Heart right ventricle (tissue), 16 donors: ENCODE measurements at places on chromosomes 6 and 20. TPM values are rescaled to one million over a fixed set of nuclear protein-coding genes. Genes with fewer than 3 reads are reported as not detected.

MICB gene
- polyA plus RNA-seq, result 1.0 TPM

PCIF1 gene
- 28.8 TPM for polyA plus RNA-seq

PTK6 gene
- not detected for polyA plus RNA-seq

MICAL1 gene
- polyA plus RNA-seq, result 10.2 TPM

- DNase-seq, result no peak
These were observed 144.7 kb downstream of the HIVEP2 start for GRCh38 chr6:142800240-142800639.

- DNase-seq, result no peak
These were observed 194.9 kb upstream of the SMLR1 start for GRCh38 chr6:130632277-130632676.

DNA sequence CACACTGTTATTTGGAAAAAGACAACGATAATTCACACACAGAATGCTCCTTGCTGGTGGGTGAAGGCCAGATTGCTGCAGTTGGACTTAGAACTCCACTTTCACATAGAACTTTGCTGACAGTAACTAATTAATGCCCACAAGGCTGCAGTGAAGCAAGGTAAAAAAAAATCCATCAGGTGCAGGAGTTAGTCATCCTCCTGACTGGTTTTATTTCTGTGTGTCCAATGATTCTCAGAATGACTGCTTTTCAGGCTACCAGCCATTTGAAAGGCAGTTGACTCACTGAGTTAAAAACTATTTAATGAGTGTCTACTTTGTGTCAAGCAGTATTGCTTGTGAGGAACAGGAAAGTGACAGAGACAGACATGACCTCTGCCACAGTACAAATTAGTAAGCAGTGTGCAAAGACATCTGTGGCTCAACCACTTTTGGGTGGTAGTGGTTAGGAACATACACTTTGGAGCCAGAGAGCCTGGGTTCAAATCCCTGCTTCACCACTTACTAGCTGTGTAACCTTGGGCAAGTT is 41.9 kb downstream of the ELOVL5 start:
- DNase-seq, result no peak

DNA sequence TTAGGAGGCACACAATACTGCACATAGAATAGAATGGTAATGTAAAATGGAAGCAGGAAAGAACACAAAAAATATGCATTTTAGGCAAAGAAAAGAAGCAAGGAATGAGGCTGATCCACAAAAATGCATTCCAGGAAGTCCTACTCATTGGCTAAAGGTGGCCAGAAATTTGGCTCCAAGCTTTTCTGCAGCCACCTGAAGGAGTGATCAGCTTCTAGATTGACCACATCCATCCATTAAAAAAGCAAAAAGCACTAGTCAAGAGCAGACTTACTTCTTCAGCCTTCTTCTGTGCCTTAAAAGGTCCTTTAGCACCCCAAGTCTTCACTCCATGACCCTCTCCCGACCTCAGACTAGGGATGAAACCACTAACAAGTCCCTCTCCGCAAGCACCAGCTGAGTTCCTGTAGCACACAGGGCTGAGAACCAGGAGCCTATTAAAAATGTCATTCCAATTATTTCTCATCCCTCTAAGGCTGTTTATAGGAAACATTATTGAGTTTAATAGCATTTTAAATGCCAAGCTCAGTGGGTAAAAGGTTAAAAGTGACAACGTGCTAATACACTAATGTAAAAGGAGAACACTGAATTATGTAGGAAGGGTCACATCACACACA is 36.5 kb downstream of the TRAM2 start:
- DNase-seq, result no peak

- DNase-seq, result no peak
These were observed 8.1 kb downstream of the ARHGAP18 start for GRCh38 chr6:129701721-129702455.

- no peak for DNase-seq
These were observed 211.0 kb upstream of the RIMS1 start for GRCh38 chr6:71675386-71675785.

DNA sequence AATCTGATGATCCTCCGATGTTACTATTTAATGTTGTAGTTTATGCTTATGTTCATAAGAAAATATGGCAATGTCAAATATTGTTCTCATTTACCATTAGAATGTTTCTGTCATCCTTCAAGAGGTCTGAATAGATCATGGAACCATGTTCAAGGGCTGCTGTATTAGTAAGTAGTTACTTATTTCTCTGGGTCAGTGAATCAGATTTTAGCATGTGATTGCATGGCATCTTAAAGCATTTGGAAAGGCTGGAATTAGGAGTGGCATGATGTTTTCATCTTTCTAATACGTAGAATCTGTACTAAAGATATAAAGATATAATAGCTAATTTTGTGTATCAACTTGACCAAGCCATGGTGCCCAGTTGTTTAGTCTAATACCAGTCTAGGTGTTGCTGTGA is 40.5 kb upstream of the NKX2-4 start:
- no peak for DNase-seq

GRCh38 chr20:4683261-4683660 is 38.4 kb upstream of the PRND start:
- DNase-seq, result no peak

DNA sequence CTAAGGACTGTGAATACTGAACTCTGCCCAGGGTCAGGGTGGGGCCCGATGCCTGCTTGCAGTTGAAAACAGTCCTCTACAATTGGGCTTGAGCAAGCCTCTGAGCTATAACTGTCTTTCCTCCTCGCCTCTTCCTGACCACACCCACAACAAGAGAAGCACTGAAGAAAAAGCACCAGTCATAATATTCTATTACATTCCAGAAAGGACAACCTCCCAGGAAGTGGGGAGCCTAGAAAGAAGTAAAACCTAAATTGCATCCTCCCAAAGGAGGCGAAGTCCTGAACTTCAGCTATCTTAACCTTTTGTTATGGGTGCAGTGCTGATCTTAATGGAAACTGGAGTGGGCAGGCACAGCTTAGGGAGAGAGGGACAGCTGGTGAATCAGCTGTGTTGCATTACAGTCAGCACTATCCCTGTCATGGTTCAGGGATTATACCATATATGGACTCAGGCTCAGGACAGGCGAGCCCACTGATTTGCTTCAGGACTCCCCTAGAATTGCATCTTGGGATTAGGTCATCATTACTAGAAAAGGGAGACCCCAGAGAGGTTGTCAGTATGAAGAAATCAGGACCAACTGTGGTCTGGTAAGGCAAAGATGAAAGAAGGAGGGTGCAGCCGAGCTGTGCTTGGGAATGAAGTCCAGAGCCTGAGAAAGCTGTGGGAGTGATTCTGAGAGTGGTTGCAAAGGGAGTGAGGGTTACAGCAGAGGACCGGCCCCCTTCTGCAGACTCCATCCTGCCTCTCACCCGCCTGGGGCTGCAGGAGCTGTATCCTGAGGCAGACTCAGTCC is 18.3 kb upstream of the TRAM2 start:
- DNase-seq, result peak; percentile 33

DNA sequence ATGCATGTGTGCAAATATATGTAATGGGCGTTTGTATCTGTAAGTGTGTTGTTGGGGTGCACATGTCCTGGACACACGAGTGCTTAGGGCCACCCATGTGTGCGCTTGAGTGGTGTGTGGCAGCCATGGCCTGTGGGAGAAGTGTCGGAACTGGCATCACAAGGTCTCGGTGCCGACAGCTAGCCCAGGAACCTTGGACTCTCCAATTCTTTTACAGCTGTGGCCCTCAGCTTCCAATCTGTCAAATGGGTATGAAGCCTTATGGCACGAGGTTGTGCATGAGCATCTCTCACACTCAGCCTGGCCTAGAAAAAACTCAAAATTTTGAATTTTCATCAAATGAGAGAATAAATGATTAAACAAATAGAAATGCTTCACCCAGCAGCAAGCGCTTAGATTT is 42.0 kb downstream of the SPDEF start:
- DNase-seq, result no peak

- no peak for DNase-seq
These were observed 101.9 kb downstream of the TFAP2C start for GRCh38 chr20:56730996-56731395.

GRCh38 chr6:113979937-113980336 is 9.0 kb upstream of the HDAC2 start:
- no peak for DNase-seq

DNA sequence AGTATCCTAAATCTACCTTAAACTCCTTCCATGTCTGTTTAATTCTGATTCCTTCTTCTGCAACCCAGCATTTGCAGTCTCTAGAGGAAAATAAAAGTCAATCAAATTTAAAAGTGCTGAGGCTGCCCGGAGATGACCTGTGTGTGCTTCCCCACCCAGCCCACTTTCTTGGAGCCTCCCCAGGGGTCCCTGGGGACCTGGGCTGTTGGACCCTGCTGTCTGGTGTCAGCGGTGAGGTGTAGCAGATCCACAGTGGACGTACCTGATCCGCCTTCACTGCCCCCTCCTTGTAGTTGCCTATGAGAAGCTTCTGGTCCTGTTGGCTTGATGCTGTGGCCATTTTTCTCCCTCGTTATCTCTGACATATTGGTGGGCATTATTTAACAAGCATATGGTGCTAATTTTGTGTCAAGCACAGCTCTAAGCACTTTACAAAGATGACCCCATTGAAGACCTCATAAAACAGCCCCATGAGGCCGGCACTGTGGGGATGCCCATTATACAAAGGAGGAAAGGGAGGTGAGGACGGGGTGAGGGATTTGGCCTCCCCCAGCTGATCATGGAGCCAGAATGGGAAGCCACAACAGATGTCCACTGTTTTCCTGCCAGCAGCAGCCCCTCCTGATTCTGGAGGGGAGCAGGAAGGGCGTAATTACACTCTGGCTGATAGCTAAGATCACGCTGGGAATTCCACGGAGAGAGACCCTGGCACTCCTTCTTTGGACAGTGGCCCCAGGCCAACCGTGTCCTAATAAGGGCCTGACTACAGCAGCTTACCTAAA is 628.2 kb downstream of the CDH26 start:
- DNase-seq, result peak; percentile 14

DNA sequence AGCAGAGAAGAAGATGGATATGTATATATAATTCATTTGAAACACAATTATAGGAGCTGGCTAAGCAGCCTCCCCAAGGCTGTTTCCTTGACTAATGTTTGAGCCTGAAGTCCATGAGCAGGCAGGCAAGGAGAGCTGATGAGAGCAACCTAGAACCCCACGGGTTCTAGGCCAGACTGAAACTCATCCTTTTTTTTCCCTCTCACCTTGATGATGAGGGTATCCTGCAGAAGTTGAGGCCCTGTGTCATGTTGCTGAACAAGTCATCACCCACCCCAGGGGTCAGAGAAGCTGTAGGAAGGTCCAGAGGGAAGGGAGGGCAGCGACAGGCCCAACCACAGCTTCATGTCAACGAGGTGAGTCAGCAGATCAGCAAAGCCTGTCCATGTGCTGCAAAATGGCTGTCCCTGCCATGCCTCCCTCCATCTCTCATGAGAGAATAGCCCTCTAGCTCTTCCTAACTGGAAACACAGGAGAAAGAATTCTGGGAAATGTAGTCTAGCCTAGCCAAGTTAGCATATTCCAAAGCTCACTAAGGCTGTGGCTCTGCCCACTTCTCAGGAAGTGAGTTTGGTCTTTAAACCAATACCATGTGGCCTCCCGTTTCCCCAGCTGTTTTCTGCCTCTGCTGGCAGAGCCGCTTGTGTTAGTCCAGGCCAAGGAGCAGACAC is 91.3 kb upstream of the DTNBP1 start:
- no peak for DNase-seq

DNA sequence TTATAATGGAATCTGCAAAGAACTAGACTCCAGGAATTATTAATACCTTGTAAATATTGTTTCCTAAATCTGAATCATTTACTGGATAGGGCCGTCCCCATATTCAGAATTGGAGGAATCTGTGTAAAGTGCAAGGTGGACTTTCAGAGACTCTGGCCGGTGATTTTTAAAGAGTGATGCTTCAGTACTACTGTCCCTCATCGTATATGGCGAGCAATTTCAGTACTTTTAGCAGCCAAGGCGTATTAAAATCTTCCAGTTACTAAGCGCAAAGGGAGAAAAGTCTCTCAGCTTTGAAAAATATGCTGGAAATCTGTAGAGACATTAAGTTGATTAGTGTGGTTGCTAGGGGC is 483 bp downstream of the SMIM26 start:
- no peak for DNase-seq

GRCh38 chr20:46206025-46206424 is 87.9 kb downstream of the CD40 start:
- peak; percentile 46 for DNase-seq

DNA sequence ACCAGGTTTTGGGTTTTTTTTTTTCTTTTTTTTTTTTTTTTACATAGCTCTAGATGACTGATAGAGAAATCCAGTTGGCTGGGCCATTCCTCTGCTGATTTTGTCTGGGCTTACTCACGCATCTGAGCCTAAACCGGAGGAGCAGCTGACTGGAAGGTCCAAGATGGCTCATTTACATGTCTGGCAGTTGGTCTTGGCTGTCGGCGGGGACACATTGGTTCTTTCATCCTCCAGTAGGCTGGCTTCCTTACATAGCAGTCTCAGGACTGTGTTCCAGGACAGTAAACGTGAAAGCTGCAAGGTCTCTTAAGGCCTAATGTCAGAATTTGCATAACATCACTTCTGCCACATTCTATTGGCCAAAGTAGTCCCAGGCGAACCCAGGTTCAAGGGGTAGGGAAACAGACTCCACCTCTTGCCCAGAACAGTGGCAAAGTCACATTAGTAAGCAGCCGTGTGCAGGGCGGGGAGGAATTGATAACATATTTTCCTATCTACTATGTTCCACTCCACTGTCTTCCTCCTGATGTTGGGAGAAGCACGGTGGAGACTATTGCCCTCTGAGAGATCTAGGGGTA is 87.0 kb downstream of the CDH22 start:
- no peak for DNase-seq

DNA sequence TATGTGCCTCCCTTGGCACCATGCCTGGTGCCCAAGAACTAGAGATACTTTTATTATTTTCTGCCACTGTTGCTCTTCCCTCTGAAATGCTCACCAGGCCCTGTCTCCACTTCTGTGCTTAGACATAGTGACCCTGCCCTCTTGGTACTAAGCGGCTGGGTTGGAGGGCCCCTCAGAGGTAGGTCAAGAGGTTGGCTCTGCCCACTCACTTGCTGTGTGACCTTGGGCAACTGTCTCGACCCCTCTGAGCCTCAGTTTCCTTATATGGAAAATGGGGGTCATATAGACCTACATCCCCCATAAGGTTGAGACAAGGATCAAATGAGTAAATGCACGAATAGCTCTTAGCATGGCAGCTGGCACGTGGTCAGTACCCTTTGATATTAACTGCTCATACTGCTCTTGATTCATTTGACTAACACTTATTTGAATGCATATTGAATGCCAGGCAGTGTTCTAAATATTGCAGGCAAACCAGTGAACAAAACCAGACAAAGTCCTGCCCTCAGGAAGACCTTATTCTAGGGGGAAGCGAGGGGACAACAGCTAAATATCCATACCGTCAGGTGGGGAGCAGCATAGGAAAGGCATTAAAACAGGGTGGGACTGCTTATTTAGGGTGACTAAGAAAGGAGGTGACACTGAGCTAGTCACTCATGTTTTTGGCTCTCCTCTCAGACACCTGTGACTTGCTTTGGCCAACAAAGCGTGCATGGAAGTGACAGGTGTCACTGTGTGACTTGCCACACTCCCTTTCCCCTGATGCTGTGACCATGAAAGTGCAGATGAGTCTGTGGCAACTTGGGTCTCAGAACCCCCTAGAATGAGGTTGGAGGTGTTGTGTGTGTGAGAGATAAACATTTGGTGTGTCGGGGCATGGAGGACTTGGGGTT is 14.3 kb upstream of the SPO11 start:
- DNase-seq, result no peak
